Fibroblast of lung (primary cell): ENCODE measurements at places on chromosomes 13 and 19. TPM values are rescaled to one million over a fixed set of nuclear protein-coding genes. Genes with fewer than 3 reads are reported as not detected.

DNA sequence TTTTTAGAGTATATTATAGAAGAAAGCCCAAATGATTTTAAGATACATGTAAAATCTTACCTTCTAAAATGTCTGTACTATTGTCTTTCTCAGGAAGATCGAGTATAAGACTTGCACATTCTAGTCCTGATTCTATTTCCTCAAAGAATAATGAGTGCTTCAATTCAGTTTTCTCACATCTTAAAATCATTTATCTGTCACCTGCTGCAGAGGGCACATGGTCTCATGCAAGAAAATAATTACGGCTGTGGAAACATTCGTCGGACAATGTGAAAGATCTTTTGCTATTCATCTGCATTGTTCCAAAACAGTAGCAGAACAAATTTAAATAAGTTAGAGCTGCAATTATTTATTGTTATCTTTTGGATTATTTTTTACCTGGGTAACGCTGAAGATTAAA is 1403.5 kb downstream of the PCDH9 start:
- no peak for DNase-seq
- H3K36me3 ChIP-seq = no peaks in the 10 kb centered on the region
- no peaks in the 10 kb centered on the region for H3K4me1 ChIP-seq
- no peak overlapping the region for H3K27ac ChIP-seq

The PLEKHJ1 gene
- 46.0 and 61.3 TPM in 2 replicates for total RNA-seq

DNA sequence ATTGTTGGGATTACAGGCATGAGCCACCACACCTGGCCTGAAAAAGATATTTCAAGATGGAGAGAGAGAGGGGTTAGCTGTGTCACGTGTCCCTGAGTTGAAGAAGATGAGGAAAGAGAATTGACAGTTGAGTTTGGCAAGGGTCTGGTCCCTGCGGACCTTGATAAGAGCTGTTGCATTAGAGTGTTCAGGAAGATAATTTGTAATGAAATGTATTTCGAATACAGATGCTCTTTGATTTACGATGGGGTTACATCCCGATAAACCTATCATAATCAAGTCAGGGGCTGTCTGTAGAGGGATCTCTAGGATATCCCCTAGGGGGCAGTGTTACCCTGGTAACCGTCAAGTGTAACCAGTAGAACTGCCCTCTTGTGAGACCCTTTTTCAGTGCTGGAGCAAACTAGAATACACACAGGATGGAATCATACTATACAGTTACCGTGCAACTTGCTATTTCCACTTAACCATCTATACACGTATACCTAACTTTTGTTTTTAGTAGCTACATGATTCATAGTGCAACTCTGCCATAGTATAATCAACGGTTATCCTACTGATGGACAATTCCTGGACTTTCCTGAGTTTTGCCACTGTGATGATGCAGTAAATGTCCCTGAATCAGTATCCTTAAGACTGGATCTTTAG is 1.5 kb upstream of the ELOF1 start:
- peaks cover 6% of the 10 kb centered on the region for H3K4me1 ChIP-seq
- DNase-seq = peak; percentile 77
- H3K4me3 ChIP-seq = no peak overlapping the region
- no peak overlapping the region for H3K27ac ChIP-seq
- H3K36me3 ChIP-seq = no peaks in the 10 kb centered on the region
- no peaks in the 10 kb centered on the region for H3K27me3 ChIP-seq

The KLK6 gene
- total RNA-seq = not detected in 2 replicates

The MISP gene
- total RNA-seq = under 0.01 TPM in 1 of 2 replicates, not detected in the other

DNA sequence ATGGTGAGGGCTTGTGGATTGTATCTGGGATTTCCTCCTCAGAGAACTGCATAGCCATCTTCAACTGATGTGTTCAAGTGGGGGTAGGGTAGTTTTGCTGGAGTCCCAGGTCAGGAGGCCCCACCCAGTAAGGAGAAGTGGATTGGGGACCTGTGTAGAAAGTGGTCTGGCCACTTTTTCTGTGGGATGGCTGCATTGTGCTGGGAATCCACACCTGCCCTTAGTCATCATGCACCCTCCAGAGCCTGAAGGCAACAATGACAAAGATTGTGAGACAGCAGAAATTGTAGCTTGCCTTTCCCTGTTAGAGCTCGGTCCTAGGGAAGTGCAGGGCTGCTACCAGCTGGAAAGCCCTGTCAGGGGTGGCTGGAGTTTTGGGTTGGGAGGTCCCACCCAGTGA is 255.4 kb downstream of the NDFIP2 start:
- no peak for DNase-seq
- no peaks in the 10 kb centered on the region for H3K4me1 ChIP-seq
- H3K27ac ChIP-seq = no peak overlapping the region
- no peaks in the 10 kb centered on the region for H3K27me3 ChIP-seq
- H3K36me3 ChIP-seq = no peaks in the 10 kb centered on the region

GRCh38 chr19:28486926-28487325 is 726.0 kb downstream of the UQCRFS1 start:
- no peak overlapping the region for H3K27ac ChIP-seq
- H3K27me3 ChIP-seq = no peaks in the 10 kb centered on the region
- DNase-seq = no peak
- H3K4me1 ChIP-seq = no peaks in the 10 kb centered on the region
- no peaks in the 10 kb centered on the region for H3K36me3 ChIP-seq

GRCh38 chr13:108677806-108678205 is 48.4 kb downstream of the MYO16 start:
- no peaks in the 10 kb centered on the region for H3K27me3 ChIP-seq
- H3K36me3 ChIP-seq = no peaks in the 10 kb centered on the region
- no peak overlapping the region for H3K27ac ChIP-seq
- no peak overlapping the region for H3K4me3 ChIP-seq
- H3K4me1 ChIP-seq = no peaks in the 10 kb centered on the region

DNA sequence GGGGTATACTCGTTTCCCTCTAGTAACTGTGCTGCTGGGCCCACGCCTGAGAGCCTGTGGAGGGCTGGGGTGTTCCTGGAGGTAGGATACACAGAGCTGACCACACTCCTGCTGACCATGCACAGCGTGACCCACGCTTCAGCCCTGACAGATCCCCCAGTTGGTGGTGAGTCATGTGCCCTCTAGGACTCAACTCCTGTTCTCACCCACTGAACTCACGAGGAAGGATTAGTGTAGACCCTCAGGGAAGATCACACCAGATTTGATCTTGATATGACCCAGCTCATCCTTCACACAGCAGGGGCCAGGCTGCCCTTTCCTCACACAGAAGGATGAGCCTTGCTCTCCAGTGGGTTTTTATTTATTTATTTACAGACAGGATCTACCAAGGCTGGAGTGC is 13.3 kb upstream of the ACP7 start:
- no peaks in the 10 kb centered on the region for H3K27me3 ChIP-seq
- peak; percentile 18 for DNase-seq
- H3K27ac ChIP-seq = no peak overlapping the region
- no peak overlapping the region for H3K4me3 ChIP-seq

DNA sequence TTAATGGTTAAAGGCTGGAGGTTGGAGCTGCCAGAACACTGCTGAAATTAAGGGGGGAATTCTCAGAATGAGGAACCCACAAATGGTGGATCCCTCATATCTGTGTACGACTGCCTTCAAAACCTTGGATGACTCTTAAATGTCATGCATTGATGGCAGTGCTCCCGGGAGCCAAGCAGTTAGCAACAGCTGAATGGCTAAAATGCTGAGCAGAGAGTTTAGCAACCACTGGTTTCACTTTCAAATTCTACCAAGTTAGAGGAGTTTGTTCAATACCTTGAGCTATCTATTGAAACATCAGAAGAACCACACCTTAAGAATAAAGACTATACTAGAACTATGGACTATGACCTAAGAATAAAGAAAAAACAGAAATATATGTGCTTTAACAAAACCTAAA is 41.4 kb downstream of the UQCRFS1 start:
- DNase-seq = no peak
- no peaks in the 10 kb centered on the region for H3K36me3 ChIP-seq
- H3K4me1 ChIP-seq = no peaks in the 10 kb centered on the region
- H3K4me3 ChIP-seq = no peak overlapping the region

The HAUS8 gene
- total RNA-seq = 2.0 and 2.1 TPM in 2 replicates

- no peak overlapping the region for H3K27ac ChIP-seq
- H3K4me3 ChIP-seq = no peak overlapping the region
- no peaks in the 10 kb centered on the region for H3K36me3 ChIP-seq
- DNase-seq = no peak
- peaks cover 2% of the 10 kb centered on the region for H3K27me3 ChIP-seq
- no peaks in the 10 kb centered on the region for H3K4me1 ChIP-seq
These were observed 230.7 kb downstream of the NHLRC3 start for GRCh38 chr13:39269004-39269403.

GRCh38 chr13:29760544-29760943 is 89.9 kb downstream of the UBL3 start:
- no peak overlapping the region for H3K27ac ChIP-seq
- H3K36me3 ChIP-seq = no peaks in the 10 kb centered on the region
- H3K27me3 ChIP-seq = no peaks in the 10 kb centered on the region
- H3K4me1 ChIP-seq = no peaks in the 10 kb centered on the region
- no peak overlapping the region for H3K4me3 ChIP-seq

GRCh38 chr13:102316732-102317131 is 85.1 kb downstream of the FGF14 start:
- no peaks in the 10 kb centered on the region for H3K27me3 ChIP-seq
- no peak overlapping the region for H3K27ac ChIP-seq
- DNase-seq = no peak
- H3K36me3 ChIP-seq = no peaks in the 10 kb centered on the region

- no peak overlapping the region for H3K27ac ChIP-seq
- H3K4me1 ChIP-seq = no peaks in the 10 kb centered on the region
- no peaks in the 10 kb centered on the region for H3K27me3 ChIP-seq
These were observed 70.8 kb upstream of the PCDH20 start for GRCh38 chr13:61486496-61486895.
